ENCODE measurements at places on chromosomes 1 and 21. TPM values are rescaled to one million over a fixed set of nuclear protein-coding genes. Genes with fewer than 3 reads are reported as not detected.

Gene TEKT2
- 0.25 TPM for polyA plus RNA-seq

Gene FBXO2
- polyA plus RNA-seq = 9.3 TPM

Gene S100A1
- not detected for polyA plus RNA-seq

Gene OR14A2
- polyA plus RNA-seq = not detected

Gene CYP2J2
- 0.91 TPM for polyA plus RNA-seq

Gene DENND2C
- polyA plus RNA-seq = 0.27 TPM

Gene ZNF593
- 61.9 TPM for polyA plus RNA-seq

Gene VWA5B1
- not detected for polyA plus RNA-seq

Gene CHODL
- 0.04 TPM for polyA plus RNA-seq

Gene ELK4
- 11.0 TPM for polyA plus RNA-seq

- no peak for DNase-seq
These were observed 532.2 kb downstream of the MATN1 start for GRCh38 chr1:30191154-30191702.

DNA sequence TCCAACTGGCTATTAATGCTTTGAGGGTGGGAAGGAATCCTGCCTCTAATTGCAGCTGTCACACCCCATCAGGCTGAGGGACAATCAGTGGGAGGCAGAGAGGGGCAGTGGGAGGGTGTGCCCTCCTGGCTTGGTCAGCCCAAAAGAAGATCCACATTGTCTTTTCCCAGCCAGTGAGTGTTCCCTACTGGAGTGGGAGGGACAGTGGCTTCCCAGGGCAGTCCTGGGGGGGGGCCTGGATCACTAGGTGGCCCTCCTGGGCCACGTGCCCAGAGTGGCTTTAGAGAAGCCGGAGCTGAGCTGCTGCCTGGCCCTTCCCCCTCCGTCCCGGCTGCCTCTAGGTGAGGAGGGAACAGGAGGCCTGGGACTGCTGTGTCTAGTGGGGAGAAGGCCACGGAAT lies 14.0 kb downstream of the INKA2 start:
- no peak for DNase-seq

DNA sequence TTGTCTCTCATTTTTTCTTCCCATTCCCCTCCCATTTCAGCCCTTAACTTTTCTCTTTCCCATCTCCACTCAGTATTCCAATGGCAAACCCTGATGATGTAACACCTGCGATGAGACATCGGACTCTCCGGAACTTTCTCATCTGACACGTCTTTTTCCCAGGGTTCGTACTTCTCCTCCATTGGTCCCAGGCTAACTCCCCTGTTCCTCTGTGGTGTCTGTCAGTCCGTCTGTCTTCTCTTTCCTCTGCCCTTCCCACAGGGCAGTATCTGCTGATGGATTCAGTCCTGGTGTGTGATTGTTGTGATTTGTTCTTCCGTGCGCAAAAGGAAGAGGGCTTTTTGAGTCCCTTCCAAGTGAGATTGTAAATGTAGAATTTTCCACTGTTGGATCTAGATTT lies 27.7 kb downstream of the VANGL2 start:
- DNase-seq = no peak

DNA sequence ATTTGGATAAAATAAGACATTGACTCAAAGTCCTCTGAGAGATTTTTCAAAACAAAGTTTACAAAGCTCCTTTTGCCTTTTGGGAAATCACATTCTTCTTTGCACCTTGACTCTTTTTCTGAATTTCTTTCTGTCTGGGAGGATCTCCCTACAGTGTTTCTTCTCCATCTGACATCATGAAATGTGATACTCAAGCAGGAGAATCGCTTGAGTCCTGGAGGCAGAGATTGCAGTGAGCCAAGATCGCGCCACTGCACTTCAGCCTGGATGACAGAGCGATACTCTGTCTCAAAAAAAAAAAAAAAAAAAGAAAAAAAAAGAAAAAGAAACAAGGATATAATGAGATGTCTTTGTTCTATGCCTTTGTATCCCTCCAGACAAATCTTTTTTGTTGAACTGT lies 13.3 kb upstream of the GRIK1 start:
- DNase-seq = no peak

DNA sequence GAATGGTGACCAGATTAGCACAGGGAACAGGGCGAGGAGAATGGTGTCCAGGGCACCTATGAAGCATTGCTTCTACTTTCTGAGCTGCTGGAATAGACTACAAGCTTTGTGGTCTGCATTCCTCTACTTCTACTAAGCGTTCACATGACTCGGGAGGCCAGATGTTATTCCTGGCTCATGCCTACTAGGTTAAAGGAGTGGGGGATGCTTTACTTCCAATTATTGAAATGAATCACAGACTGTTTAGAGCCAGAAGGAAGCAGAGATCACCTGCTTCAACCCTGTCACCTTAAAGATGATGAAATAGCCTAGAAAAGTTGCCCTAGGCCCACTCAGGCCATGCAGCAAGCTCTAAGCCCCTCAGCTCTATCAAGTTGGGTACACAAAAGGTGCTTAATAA lies 633.5 kb downstream of the KIF26B start:
- DNase-seq = no peak

DNA sequence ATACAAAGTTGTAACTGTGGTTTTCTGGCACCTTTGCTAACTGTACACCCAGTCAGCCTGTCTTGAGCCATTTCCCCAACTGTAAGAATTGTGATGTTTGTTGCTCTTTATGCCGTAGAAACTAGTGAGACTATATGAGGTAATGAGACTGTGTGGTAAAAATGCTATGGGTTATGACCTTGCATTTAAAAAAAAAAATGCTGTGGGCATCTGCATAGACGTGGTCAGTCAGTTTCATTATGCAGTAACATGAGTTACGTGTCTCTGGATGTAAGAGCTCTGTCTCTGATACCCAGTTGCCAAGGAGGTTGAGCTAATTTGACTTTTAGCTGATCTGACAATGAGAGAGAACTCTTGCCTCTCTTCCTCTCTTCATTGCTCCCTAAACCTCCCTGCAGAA lies 80.6 kb upstream of the LAMC2 start:
- no peak for DNase-seq

- DNase-seq = no peak
These were observed 14.4 kb upstream of the IFI6 start for GRCh38 chr1:27686223-27686990.

GRCh38 chr21:38753114-38753513 lies 52.6 kb upstream of the ETS2 start:
- DNase-seq = no peak

- DNase-seq = no peak
These were observed 534.6 kb upstream of the PTBP2 start for GRCh38 chr1:96187020-96187419.

- DNase-seq = no peak
These were observed 2.2 kb upstream of the ANGPTL7 start for GRCh38 chr1:11187000-11187399.

- DNase-seq = no peak
These were observed 24.9 kb upstream of the TADA1 start for GRCh38 chr1:166900987-166901386.

DNA sequence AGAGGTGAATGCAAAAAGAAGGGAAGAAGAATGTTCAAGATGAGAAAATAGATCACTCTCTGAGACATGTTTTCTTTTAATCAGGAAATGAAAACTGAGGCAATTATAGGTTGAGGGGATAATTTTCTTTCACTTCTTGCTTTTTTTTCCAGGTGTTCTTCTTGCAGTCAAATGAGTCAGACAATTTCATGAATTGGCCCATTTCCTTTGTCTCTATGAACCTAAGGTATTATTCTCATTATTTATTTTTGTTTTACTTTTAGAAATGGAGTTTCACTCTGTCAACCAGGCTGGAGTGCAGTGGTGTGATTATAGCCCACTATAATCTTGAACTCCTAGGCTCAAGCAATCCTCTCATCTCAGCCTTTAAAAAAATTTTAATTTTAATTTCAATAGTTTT lies 3.5 kb upstream of the VASH2 start:
- no peak for DNase-seq

- DNase-seq = no peak
These were observed 7.9 kb downstream of the SPSB1 start for GRCh38 chr1:9300573-9300972.

DNA sequence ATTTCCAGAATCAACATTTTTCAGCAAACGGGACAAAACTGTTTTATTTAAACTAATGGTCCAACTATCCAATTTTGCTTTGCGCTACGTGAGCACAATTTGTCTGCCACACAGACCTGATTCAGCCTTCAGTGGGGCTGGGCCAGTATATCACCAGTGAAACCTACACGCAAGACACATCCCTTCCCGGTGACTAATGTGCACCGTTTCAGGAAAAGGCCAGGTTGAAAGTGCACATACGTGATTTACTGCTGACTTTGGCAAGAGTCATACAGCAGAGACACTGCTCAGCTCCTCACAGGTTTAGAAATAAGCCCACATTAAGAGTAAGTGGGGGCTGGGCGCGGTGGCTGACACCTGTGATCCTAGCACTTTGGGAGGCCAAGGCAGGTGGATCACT lies 5.1 kb upstream of the TMEM51 start:
- DNase-seq = no peak

- DNase-seq = no peak
These were observed 10.3 kb downstream of the INSRR start for GRCh38 chr1:156848461-156849150.

- no peak for DNase-seq
These were observed 66.0 kb downstream of the GNG12 start for GRCh38 chr1:67767103-67767782.

GRCh38 chr1:55524006-55524405 lies 308.8 kb upstream of the USP24 start:
- DNase-seq = no peak

- DNase-seq = no peak
These were observed 6.1 kb downstream of the ATP1A1 start for GRCh38 chr1:116379057-116379630.

GRCh38 chr1:219467524-219467923 lies 145.4 kb downstream of the ZC3H11B start:
- DNase-seq = no peak

GRCh38 chr21:46156678-46157077 lies 1.3 kb upstream of the FTCD start:
- no peak for DNase-seq

GRCh38 chr1:215887627-215888026 lies 320.5 kb downstream of the KCTD3 start:
- no peak for DNase-seq

DNA sequence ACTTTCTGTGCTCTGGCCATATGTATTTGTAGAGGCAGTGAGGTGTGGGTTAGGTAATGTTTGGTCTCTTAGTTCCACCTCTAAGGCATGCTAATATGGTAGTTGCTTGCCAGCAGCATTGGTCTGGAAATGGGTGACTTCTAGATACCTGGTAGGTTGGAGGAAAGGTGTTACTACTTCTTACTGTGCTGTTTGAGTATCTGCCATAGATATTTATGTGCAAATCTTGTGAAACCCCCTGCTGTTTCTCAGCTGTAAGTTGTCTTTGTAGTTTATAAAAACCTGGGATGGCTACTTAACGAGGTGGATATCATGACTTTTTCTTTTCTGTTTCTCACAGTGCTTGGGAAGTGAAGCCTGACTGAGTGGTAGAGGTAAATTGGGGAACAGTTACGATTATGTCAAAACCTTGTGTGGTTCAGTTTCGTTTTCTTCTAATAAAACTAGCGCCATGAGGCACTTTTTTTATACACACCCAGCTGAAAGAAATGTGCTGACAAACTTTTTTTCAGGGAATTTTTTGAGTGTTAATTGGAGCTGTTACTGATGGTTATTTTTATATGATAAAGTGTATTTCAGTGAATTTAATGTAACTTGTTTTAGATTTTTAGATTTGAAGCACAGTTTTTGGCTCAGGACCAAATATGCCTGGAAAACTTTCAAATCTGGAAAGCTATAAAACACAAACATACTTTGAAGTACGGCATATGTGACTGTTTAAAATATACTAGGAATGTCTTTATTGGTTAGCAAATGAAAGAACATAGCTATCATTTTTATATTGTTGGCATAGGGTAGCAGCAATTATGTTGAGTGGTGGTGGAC lies 42.1 kb downstream of the CAMSAP2 start:
- peak; percentile 4 for DNase-seq

GRCh38 chr1:183918589-183918988 lies 113.7 kb downstream of the RGL1 start:
- no peak for DNase-seq

- DNase-seq = peak; percentile 49
These were observed 34.8 kb downstream of the RIMS3 start for GRCh38 chr1:40630488-40631223.

DNA sequence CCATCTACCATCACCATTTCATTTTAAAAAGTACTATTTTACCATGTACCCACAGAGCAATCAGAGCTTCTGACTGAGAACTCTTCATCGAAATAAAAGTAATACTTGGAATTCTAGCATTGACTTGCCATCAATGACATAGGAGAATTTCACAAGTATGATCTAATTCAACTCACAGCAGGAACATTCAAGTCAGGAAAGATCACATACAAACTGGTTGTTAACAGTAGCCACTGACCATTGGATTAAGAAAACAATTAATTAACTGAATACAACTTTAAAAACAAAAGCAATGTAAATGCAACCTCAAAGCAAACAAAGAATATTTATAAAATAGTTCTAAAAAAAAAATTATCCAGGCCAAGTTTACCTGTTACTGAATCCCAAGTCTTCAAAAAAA lies 18.8 kb downstream of the RNF115 start:
- DNase-seq = no peak

DNA sequence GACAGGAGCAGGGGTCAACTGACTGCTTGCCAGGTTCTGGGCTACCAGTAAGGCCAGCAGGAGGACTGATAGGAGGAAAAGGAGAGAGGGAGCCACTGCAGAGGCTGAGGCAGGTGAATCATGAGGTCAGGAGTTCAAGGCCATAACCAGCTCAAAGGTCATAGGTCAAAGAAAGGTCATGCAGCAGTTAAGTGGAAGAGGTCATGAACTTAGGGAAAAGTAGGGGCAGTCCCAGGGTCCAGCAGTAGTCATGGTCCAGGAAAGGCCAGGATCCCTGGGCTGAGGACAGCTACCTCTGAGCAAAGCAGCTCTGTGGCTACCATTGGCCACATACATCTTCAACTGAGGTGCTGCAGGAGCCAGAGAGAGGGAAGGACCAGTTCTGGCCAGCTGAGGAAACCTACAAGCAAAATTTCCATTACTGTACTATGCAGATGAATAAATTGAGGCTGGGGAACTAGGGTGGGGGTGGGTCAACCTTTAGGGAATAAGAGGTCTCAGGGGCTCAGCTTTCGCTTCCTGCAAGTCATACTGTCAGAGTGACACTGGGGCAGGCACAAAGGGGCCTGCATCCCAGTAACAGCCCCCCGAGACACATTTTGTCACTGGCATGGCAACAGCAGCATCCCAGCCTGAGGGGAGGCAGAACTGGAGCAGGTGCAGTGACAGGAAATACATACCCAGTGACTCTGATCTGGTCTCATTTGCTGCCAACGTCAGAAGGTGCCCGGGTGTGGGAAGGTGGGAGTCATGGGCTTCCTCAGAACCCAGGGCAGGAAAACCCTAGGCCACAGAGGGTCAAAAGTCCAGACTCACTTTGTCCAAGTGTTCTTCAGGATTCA lies 5.2 kb upstream of the INPP5B start:
- DNase-seq = no peak

DNA sequence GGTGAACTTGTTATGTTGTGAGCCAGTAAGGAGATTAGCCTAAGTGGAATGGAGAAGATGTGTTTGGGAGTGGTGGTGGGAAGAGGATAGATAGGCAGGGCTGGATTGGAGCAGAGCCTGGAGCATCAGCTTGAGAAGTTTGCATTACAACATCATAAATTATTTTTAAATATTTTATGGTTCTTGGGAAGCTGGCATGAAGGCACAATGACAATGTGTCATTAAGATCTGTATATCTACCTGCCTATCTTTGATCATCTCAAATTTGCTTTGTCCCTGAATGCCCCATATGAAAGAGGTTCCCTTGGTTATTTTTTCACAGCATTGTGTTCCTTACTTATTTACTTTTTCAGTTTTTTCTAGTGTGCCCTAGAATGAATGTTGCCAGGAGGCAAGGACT lies 32.3 kb downstream of the HRNR start:
- no peak for DNase-seq

- no peak for DNase-seq
These were observed 824.6 kb upstream of the NEGR1 start for GRCh38 chr1:73106931-73107330.
